ENCODE measurements at places on chromosomes 4 and X.

DNA sequence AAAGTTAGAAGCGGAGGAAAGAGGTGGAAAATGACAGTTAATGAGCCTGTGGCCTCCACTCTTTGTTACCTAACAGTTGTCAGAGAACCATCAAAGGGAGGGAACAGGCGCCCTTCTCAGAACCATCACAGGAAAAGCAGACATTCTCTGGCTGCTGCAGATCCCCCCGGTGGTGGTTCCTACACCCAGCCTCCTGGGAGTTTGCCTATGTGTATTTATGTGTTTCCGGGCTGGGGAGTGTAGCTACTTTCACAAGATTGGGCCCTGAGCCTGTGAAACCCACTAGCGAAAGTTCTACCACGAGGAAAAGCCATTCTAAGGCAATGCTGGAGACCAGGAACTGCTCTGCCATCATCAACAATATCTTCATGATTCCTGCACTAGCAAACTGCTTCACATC lies 52.7 kb upstream of the BCOR start:
- no peak for DNase-seq

- DNase-seq: no peak
Measured at GRCh38 chrX:40968180-40968579, 117.1 kb upstream of the USP9X start.

GRCh38 chrX:29935455-29935854 lies 279.9 kb upstream of the MAGEB2 start:
- DNase-seq: no peak

GRCh38 chr4:91268913-91269312 lies 1034.9 kb upstream of the GRID2 start:
- no peak for DNase-seq

Measured in activated gamma-delta T cell (primary cell).